ENCODE measurements at places on chromosomes 2 and 18.

GRCh38 chr2:160247296-160248035 lies 47.4 kb upstream of the ITGB6 start:
- DNase-seq: no peak

GRCh38 chr18:2920546-2921343 lies 73.9 kb downstream of the EMILIN2 start:
- no peak for DNase-seq

DNA sequence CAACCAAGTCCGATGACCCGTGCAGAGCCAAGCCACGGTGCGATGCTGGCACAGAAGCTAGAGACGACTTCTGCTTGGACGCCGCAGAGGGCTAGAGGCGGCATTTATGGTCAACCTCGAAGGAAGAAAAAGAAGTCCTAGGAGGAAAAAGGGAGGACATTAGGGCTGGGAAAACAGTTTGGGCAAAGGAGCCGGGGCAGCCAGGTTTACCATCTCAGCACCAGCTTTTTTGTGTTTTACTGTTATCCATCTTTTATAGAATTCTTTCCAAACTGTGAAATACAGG lies 643 bp upstream of the DTNB start:
- no peak for DNase-seq

- no peak for DNase-seq
Measured at GRCh38 chr18:7259475-7259874, 28.6 kb downstream of the LRRC30 start.

DNA sequence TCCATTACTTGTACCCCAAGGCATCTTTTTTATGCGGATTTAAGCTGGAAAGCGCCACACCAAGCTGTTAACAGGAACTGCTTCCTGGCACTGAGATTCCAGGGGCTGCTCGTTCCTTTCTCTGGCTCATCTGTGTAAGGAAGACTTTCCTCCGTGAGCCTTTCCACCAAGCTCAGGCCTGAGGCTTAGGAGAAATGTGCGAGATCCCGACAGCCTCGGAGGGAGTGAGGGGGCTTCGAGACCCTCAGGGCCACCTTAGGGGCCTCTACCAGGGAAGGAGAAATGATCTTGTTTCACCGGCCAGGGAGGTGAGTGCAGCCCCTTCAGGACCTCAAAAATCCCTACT lies 17.1 kb downstream of the B3GNT7 start:
- DNase-seq: no peak

GRCh38 chr2:224894356-224894755 lies 147.9 kb downstream of the DOCK10 start:
- no peak for DNase-seq

- DNase-seq: no peak
Measured at GRCh38 chr2:164054651-164055050, 318.8 kb upstream of the FIGN start.

GRCh38 chr2:236052206-236052605 lies 116.0 kb downstream of the GBX2 start:
- DNase-seq: no peak

- peak; percentile 2 for DNase-seq
Measured at GRCh38 chr2:63051042-63051794, 588 bp downstream of the OTX1 start.
